ENCODE measurements at places on chromosomes 7 and 10. TPM values are rescaled to one million over a fixed set of nuclear protein-coding genes. Genes with fewer than 3 reads are reported as not detected.
A peak's percentile ranks its signal among the peaks of the same experiment; 100 is the strongest.

DNA sequence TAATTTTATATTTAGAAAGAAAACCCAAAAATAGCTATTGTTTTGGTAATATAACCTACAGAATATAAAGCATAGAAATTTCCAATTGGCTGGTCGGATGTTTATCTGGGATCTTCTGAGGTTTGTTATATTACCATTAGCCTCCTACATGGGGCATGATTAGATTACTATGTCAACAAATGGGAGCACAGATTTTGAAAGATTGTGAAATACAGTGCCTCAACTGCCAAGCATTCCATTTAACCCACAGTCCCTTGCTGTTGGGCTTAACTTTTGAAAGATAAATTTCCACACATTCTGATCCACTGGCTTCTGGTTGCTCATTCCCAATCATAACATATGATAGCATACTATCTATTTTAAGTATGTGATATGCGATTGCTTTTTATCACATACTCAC lies 455.4 kb upstream of the C7orf33 start:
- DNase-seq: no peak
- no peak overlapping the region for H3K4me3 ChIP-seq
- H3K4me1 ChIP-seq: no peaks in the 10 kb centered on the region
- H3K27me3 ChIP-seq: no peaks in the 10 kb centered on the region
- H3K27ac ChIP-seq: no peak overlapping the region
- H3K36me3 ChIP-seq: no peaks in the 10 kb centered on the region

- H3K27me3 ChIP-seq: no peaks in the 10 kb centered on the region
- no peaks in the 10 kb centered on the region for H3K36me3 ChIP-seq
- DNase-seq: no peak
- no peaks in the 10 kb centered on the region for H3K4me1 ChIP-seq
- H3K4me3 ChIP-seq: no peak overlapping the region
- H3K27ac ChIP-seq: no peak overlapping the region
These were observed 185.6 kb downstream of the MGMT start for GRCh38 chr10:129652521-129653201.

GRCh38 chr7:17185690-17186070 lies 112.8 kb upstream of the AHR start:
- no peaks in the 10 kb centered on the region for H3K4me1 ChIP-seq
- no peak overlapping the region for H3K4me3 ChIP-seq
- no peak overlapping the region for H3K27ac ChIP-seq
- H3K27me3 ChIP-seq: no peaks in the 10 kb centered on the region
- DNase-seq: peak; percentile 16
- H3K36me3 ChIP-seq: no peaks in the 10 kb centered on the region

GRCh38 chr10:106765241-106765754 lies 399.2 kb downstream of the SORCS1 start:
- no peaks in the 10 kb centered on the region for H3K27me3 ChIP-seq
- H3K36me3 ChIP-seq: no peaks in the 10 kb centered on the region

DNA sequence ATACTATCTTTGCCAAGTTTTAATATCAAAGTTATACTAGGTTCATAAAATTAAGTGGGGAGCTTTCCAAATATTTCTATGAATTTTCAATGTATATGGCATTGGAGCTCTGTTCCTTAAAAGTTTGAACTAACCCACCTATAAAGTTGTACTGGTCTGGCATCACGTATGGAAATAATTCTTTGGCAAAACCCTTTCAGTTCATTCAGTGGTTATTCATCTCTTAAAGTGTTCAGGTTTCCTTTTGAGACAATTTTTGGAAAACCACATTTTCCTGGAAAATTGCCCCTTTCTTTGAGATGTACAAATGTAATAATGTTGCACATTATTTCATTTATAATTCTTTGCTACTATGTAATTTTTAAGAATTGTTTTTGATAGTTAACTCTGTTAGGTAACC lies 62.5 kb upstream of the INPP5A start:
- no peaks in the 10 kb centered on the region for H3K4me1 ChIP-seq
- DNase-seq: no peak
- H3K4me3 ChIP-seq: no peak overlapping the region

Gene CLRN3
- not detected for total RNA-seq
